ENCODE measurements at places on chromosomes 6 and 20.

DNA sequence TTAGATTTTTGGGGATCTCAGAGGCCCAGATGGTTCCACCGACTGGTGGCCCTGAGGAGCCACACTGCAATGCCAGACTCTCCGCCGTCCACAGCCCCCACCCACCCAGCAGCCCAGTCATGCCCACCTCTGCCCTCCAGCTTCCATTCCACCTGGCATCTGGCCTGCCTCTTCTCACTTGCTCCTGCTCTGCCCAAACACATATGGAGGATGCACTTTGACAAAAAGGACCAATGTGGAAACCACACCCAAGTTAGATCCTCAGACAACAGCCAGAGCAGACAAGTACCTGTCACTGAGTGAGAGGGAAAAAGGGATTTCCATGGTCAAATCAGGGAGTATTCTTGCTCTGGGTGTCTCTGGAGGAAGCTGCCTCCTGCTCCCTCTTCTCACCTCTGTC is 120.6 kb upstream of the NXT1 start:
- no peak for DNase-seq

DNA sequence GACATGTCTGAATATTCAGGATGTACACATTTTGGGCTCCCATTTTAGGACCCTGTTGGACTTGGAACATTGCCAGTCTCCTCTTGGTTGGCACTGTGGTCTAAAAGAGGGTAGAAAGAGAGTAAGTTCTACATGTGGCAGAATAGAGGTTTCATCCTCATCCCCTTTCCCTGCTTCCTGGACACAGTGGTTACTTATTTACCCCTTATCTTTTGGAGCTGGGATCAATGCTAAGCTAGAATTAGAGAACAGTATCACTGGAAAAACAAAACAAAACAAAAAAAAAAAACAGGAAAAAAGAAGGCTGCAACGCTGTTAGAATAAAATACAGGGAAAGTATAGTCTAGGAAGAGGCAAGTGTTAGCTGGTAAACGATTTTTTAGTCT is 790.6 kb downstream of the MAFB start:
- no peak for DNase-seq

DNA sequence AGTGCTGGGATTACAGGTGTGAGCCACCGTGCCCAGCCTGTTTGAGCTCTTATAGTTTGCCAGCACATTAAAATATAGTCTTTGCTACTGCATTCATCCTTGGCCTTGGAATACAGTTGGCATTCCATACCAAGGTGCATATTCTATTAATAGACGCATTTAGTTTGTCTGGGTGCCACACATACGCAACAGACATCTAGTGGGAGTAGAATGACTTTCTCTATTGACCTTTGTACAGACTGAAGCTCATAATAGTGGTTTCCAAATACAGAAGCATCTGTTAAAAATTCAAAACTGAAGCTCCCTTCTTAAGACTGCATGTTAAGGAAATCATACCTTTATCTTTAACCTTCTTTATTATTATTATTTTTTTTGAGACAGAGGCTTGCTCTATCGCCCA is 46.7 kb upstream of the FNDC1 start:
- DNase-seq: no peak

DNA sequence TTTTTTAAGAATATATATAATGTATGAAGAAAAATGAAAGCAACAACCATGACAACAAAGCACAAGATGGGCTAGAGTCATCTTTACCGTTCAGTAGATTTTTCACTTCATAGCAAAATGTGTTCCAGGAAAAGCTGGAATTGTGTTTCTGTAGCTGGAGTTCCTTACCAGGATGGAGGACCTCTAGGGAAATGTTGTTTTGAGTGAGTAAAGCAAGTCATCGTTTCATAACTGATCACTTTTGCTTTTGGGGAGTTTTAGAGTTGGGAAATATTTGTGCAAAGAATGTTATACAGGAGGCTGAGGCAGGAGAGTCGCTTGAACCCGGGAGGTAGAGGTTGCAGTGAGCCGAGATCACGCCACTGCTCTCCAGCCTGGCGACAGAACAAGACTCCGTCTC is 151.6 kb downstream of the SASH1 start:
- no peak for DNase-seq

DNA sequence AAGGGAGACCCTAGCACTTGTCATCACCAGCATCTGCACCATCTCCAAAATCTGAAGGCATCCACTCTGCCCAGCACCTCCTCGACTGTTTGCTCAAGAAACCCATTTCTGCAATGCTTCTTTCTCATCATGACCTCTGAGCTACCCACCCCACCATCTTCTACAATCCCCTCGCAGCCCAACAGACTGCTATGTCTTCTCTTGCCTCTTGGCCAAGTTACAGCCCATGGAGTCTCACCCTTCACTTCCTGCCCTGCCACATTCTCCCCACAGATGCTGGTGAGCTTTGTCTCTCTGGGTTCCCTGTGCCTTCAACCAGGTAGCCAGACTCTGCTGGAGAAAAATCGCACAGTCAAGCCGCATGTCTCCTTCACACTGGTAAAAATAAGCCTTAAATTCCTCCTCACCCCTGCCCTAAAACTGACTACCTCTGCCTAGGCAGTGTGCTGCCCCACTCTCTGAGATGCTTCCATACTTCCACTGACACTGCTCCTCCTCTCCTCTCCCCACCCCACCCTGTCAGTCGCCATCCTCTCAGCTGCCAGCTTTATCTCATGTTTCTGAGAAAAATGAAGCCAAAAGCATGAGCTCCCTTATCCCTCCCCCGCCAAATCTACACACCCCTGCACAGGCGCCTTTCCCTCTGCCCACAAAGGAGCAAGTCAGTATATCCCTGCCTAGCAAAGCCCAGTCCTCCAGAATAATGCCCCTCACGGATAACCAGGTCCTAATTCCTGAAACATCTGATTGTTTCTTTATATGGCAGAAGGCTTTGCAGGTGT is 2.3 kb upstream of the TXNDC5 start:
- DNase-seq: peak; percentile 37

DNA sequence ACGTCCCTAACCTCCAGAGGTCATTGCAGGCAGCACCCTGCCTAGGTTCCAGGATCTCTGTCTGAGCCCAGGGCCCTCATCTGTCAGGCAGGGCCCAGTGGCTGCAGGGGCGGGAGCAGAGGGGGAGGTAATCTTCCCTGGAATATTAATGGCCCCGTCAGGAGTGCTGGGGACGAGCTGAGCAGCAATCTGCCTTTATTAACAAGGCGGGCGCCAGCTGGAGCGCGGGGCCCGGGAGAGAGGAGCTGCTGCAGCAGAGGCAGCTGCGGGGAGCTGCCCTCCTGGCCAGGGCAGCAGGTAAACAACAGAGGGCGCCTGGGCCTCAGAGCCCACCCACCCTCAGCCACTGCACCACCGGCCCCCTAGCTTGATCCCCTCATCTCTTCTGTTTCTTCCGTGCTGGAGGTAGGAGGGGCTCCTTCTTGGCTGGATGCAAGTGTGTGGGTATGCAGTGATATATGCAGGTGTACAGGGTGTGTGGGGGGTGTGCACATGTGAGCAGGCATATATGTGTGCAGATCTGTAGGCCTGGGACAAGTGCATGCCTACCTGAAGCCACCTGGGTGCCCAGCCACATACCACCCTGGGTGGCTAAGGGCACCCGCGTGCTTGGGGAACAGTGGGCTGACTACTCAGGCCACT is 131.8 kb upstream of the MLN start:
- DNase-seq: no peak

DNA sequence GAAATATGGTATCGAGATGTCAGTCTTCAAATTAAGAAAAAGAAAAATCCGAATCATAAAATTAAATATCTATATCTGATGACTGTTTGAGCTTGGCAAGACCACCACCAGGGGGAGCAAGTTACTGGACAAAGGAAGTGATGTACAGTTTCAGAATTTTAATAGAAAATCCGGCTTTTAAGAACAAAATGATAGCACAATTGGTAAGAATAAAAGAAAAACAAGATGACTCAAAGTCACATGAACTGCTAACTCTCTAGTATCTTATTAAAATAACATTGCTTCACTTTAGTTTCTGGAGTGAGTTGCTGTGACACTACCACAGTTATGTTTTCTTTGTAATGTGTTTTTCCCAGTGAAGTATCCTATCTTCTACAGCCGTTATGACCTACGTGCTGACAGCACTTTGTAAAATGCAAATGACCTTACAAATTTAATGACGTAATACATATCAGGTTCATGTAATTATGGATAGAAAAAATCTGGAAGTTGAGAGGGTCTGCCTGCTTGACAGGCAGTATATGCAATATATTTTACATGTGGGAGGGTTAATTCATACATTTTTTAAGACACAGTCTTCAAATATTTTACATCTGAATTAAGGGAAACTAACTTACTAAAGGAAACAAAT is 405.3 kb upstream of the HS3ST5 start:
- peak; percentile 40 for DNase-seq

DNA sequence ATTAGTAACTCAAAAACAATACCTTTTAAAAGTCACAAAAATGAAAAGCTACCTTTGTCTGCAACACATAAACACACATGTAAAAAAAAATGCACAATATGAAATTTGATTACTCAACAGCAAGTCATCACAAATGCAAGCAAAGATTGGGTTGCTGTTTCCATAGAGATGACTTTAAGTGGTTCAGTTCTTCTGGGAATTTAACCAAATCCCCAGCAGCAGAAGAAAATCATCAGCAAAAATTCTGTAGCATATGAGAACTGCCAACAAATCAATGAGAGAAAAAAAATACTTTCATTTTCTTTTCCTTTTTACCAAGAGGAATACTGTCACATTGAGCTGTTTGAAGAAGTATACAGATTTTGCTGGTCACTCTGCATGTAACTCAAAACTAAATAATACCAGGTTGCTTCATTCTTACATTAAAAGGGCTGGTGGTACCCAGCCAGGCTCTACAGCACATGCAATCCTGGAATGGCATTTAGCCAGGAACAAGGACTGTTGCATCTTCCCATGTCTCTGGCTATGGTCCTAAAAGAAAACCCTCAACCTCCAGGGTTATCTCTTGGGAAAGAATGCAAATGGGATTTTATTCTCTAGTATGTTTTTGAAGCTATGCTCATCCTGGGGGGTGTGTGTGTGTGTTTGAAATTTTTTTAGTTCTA is 158.3 kb downstream of the OPRM1 start:
- no peak for DNase-seq

GRCh38 chr20:58103961-58104360 is 124.5 kb downstream of the ANKRD60 start:
- DNase-seq: no peak

DNA sequence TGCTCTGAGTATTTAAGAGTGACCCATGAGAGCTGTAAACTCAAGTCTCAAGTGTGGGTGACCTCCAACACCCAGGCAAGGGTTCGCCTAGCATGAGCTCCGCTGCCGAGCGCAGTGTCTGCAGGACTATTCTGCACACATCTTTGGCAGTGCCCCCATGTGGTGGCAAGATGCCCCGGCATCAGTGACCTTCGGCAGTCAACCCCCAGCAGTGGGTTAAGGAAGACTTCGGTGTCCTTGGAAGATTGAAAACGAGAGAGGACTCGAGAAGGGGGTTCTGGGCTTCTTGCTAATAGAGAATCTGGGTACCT is 43.1 kb downstream of the RBM38 start:
- no peak for DNase-seq

- DNase-seq: no peak
Observed at GRCh38 chr6:11953641-11954040, 58.5 kb upstream of the HIVEP1 start.

GRCh38 chr20:12237772-12238171 is 320.1 kb downstream of the BTBD3 start:
- DNase-seq: no peak

GRCh38 chr6:13396241-13396792 is 68.0 kb upstream of the TBC1D7 start:
- DNase-seq: no peak
